ENCODE measurements at places on chromosomes 7 and 10. TPM values are rescaled to one million over a fixed set of nuclear protein-coding genes. Genes with fewer than 3 reads are reported as not detected.

GRCh38 chr7:53993224-53993623 lies 549.0 kb upstream of the VSTM2A start:
- DNase-seq, result no peak

GRCh38 chr10:86313621-86314041 lies 53.0 kb downstream of the GRID1 start:
- no peak for DNase-seq

DNA sequence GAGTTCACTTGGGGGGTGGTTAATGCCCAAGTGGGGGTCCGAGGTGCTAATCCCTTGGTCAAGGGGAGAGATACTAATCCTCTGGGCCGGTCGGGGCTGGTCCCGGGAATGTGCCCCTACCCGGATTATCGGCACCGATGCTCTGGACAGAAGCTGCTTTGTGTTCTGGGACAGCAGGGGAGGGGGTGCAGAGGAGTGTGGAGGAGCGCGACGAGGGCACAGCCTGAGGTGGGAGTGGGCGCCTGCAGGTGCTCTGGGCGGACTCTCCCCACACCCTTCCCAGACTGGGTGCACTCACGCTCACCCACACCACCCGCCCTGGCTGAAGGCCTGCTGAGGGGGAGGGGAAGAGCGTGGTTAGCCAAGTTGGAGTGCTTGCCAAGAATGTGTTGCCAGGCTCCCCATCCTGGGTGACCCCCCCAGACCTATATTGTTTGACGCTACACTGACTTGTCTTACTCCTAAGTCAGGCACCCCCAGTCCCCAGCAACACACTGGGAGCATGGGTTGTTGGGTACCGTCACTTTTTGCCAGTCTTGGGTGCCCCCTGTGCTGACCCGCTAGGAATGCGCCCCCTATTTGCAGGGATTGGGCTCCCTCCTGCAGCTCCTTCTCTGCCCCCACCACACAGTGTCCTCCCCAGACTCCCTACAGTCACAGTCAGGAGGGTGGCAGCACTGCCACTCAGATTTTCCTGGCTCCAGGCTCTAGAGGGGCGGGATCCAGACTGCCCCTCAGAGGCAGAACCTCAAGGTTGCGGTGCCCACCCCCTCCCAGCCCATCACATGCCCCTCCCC lies 1.2 kb downstream of the SLC4A2 start:
- DNase-seq, result no peak

The OR2A7 gene
- 1.0 TPM for total RNA-seq

The LIPN gene
- not detected for total RNA-seq

DNA sequence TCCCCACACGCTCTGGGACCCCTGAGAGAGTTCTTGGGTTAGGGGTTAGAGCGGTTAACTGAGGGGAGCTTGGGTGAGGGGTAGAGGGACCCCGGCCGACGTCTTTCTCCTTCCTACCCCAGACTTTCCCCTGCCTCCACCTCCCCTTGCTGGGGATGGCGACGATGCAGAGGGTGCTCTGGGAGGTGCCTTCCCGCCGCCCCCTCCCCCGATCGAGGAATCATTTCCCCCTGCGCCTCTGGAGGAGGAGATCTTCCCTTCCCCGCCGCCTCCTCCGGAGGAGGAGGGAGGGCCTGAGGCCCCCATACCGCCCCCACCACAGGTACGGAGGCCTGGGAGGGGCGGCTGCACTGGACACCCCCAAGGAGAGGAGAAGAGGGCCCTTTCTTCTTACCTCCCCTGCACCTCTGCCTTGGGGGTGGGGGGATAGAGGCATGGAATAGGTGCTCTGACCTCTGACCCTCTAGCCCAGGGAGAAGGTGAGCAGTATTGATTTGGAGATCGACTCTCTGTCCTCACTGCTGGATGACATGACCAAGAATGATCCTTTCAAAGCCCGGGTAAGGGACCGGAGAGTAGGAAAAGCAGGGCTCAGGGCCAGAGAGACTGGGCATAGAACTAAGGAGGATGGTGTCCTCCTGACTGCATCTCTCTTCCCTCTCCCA lies 1.1 kb downstream of the ZYX start:
- no peak for DNase-seq

The TBX20 gene
- 126 TPM for total RNA-seq

DNA sequence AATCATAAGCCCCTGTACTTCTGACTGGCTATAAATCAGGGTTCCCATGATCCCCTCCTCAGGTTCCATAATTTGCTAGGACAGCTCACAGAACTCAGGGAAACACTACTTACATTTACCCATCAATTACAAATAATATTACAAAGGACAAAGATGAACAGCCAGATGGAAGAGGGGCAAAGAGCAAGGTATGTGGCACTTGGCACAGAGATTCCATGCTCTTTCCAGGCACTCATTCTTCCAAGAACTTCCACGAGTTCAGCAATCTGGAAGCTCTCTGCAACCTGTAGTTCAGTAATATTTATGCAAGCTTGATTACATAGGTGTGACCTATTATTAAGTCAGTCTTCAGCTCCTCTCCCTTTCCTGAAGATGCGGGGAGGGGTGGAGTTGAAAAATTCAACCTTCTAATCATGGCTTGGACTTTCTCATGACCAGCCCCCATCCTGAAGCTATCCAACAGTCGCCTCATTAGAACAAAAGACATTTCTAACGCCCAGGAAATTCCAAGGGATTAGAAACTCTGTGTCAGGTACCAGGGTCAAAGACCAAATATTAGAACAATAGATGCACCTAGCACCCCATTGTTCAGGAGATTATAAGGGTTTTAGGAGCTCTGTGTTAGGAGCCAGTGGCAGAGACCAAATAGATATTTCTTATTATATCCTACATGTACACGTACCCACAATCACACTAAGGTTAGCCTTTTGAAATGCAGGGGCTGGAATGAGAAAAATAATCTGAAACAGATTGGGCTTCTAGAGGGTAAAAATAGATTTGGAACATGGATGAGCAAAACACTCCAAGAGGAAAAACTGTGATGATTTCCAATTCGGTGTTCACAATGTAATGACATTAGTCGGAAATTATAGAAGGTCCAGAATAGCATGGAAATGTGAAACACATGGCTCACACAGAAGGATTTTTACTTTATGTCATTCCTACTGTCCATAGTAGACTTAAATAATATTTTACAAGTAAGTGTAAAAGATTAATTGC lies 7.0 kb downstream of the ANKMY2 start:
- DNase-seq, result no peak

DNA sequence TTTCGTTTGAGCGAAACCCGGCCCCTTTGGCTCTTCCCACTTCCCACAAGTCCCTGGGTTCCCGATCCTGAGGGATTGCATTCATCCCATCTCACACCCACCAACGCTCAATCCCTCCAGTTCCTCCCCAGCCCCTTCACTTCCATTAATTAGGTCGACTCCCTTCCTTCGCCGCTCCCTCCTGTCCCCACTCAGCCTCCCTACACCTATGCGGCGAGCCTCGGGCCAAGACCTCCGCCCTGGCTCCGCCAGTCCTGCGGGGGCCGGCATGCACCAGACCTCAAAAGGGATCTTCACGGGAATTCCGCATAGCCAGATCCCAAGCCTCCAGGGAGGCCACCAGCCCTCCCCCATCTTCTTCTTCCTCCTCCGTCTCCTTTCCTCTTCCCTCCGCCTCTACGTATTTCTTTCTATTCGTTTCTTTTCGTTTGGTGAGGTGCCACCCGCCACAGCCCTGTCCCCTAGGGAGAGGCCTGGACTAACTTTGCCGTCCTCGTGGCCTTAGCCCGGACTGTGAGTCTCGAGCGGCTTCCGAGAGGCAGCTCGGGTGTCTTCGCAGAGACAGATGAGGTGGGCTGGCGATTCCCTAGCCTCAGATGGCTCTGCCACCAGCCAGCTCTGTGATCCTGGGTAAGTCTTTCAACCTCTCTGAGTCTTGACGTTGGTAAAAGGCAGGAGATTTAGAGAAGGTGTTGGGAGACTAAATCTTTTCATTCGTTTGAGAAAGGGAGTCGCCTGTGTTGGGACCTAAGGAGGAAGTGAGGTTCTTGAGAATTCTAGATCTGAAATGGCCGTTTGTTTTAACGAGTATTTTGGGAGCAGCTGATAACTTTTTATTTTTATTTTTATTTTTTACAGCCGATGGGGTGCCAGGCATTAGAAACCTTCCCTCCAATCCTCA lies 8.1 kb upstream of the LBX1 start:
- no peak for DNase-seq

The GRID2IP gene
- total RNA-seq, result 0.08 TPM

DNA sequence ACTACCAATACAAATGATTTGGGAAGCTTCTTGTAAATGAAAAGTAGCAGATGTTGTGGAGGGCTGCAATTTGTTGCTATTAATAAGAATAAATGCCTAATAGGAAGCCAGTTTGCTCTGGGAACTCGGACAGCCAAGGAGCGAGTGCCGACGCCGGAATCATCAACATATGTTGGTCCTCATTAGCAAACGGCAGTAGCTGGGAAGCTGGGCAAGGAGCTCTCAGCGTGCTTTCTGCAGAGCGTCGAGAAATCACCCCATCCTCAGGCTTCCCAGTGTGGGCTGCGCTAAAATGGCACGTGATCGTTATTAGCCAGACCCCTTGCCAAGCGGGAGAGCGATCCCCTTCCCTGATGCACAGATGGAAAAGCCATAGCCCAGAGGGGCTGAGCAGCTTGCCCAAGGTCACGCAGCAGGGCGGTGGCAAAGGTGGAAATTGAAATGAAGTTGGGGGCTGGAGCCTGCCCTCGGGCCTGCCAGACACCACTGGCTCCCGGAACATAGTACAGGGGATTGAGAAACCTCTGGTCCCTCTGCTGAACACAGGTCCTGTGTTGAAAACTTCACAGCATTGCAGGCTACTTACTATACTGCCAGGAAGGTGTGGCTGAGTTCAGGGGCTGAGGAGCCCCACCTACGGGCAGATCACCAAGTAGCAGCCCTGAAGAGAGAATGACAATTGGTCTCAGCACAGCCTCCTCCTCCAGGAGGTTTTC lies 326.9 kb downstream of the PLXNA4 start:
- DNase-seq, result no peak

The PTPN20 gene
- 9.7 TPM for total RNA-seq

The CYP3A4 gene
- total RNA-seq, result 0.34 TPM

DNA sequence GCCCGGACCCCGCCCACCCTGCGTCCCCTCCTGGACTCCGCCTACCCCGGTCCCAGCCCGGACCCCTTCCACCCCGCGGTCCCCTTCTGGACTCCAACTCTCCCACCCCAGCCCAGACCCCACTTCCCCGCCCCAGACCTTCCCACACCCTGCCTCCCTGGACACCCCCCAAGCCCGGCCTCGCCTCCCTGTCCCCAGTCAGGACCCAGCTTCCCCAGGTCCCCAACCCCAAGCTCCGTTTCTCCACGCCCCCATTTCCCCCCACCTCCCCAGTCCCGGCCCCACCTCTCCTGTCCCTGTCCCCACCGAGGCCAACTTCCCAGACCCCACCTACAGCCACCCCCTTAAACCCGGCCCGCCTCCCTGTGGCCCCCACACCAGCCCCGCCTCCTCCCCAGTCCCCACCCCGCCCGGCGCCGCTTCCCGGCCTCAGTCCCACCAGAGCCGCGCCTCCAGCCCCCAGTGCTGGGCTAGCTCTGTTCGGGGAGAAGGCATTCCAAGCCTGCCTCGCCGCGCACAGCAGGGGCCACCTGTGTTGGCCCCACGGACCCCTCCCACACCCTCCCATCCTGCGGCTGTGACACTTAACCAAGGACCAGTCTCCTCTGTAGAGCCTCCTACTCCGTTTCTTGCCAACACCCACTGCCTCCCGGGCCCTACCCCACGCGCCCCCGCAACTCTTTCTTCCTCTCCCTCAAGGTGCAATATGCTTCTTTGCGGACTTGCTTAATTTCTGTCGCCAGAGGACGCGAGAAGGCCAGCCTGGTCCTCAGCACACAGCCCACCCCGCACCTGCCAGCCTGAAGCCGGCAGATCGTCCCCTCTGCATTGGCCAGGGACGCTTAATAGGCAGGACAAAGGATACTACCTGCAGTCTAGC lies 736 bp upstream of the ITIH5 start:
- no peak for DNase-seq

- peak; percentile 60 for DNase-seq
Observed at GRCh38 chr7:31744294-31744874, 57.4 kb downstream of the PPP1R17 start.

GRCh38 chr10:53432035-53432434 lies 659.5 kb upstream of the MBL2 start:
- DNase-seq, result no peak

DNA sequence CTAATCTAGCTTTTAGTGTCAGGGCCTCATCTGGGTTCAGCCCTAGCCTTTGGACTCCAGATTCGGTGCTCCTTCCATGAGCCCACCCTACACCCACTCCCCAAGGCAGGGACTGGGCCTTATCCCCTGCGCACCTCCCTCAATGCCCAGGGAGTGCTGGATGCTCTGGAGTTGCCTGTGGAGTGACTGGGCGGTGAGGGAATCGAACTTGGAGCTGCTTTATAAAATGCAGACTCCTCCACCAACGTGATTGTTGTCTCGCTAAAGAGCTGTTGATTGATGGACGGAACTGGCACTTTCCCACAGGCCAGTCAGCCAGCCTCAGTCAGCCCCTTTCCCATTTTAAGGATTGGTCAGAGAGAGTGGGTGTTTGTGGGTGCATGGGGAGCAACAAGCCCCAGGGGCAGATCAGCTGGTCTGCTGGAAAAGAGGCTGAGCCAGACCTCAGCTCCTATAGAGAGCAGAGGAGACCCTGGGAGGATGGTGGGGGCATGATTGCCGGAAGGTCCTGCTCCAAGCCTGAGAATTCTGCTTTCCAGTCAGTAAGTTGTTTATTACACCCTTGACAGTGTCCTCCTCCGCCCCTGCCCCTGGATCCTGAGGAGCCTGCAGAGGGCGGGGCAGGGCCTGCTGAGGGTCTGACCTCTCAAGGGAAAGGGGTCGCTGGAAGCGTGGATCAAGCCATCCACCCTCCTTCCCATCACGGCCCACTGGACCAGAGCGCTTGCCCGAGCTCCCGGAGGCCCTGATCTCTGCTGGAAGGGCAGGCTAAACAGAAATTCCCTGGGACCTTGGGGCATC lies 16.7 kb downstream of the UNC5B start:
- DNase-seq, result no peak

DNA sequence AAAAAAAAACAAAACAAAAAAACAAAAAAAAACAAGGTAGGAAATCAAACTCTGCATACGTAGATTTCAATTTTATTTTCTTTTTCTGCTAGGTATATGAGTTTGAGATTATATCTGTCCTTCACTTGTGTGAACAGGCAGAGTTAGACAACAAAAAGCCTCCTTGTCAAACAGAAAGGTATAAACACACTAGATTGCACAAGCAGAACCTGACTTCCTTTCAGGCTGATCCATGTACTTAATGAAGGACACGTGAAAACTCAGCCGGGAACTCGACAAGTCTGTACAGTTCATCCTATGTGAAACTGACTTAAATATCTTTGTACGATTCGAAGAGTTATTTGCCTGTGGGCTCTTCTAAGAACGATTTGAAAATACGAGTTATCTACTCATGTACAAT lies 254.1 kb downstream of the ARL4A start:
- DNase-seq, result no peak

DNA sequence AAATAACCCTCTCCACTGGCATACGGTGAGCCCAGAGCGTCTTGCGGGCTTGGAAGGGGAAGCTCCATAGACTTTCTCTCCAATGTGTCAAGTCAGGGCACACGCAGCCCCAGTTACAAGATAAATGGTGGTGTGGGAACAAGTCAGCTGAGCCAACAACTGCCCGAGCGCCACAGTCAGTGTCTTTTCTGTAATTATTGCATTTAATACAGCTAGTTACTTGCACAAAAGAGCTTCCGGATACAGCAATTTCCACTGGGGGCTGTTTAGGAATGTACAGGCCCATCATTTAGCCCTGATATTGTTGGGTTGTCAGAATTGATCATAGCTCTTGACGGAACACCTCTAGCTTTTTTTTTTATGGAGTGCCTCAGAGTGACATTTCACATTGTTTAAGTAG lies 193.5 kb upstream of the SP8 start:
- no peak for DNase-seq
